A673 (cell line): ENCODE measurements at places on chromosomes 3 and 15. TPM values are rescaled to one million over a fixed set of nuclear protein-coding genes. Genes with fewer than 3 reads are reported as not detected.
A peak's percentile ranks its signal among the peaks of the same experiment; 100 is the strongest.

The ANKRD34C gene
- not detected in 2 replicates for total RNA-seq

The CLDN16 gene
- total RNA-seq, result 0.09 and 0.50 TPM in 2 replicates

The SCG3 gene
- 0.21 and 0.22 TPM in 2 replicates for total RNA-seq

The SLC2A2 gene
- not detected in 2 replicates for total RNA-seq

The MNS1 gene
- 28.7 and 29.9 TPM in 2 replicates for total RNA-seq

The GOLGA6L9 gene
- 3.8 and 5.4 TPM in 2 replicates for total RNA-seq

The MAPKBP1 gene
- total RNA-seq, result 29.3 and 30.7 TPM in 2 replicates

The GCSAM gene
- total RNA-seq, result not detected in 2 replicates

- peak overlapping the region; percentile 98 for H3K4me3 ChIP-seq
- peak overlapping the region; percentile 86 for H3K27ac ChIP-seq
- H3K36me3 ChIP-seq, result peaks cover 8% of the 10 kb centered on the region
- H3K27me3 ChIP-seq, result no peaks in the 10 kb centered on the region
Observed at GRCh38 chr15:74841891-74842373, 1.0 kb downstream of the ULK3 start.

- no peaks in the 10 kb centered on the region for H3K4me1 ChIP-seq
- no peaks in the 10 kb centered on the region for H3K36me3 ChIP-seq
- no peak for DNase-seq
- no peak overlapping the region for H3K27ac ChIP-seq
Observed at GRCh38 chr3:164879201-164879600, 199.1 kb downstream of the SI start.

DNA sequence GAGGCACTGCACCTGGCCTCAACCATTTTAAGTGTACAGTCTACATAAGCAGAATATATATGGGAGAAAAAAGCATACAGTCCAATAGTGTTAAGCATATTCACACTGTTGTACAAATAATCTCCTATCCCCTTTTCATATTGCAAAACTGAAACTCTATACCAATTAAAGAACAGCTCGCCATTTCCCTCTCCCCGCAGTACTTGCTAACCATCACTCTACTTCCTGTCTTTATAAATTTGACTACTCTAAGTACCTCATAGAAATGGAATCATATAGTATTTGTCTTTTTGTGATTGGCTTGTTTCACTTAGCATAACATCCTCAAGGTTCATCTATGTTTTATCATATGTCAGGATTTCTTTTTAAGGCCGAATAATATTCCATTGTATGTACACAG, 21.6 kb upstream of the TASOR start:
- H3K36me3 ChIP-seq, result no peaks in the 10 kb centered on the region
- no peak for DNase-seq
- no peaks in the 10 kb centered on the region for H3K4me1 ChIP-seq
- H3K4me3 ChIP-seq, result no peak overlapping the region
- H3K27ac ChIP-seq, result no peak overlapping the region
- H3K27me3 ChIP-seq, result no peaks in the 10 kb centered on the region

DNA sequence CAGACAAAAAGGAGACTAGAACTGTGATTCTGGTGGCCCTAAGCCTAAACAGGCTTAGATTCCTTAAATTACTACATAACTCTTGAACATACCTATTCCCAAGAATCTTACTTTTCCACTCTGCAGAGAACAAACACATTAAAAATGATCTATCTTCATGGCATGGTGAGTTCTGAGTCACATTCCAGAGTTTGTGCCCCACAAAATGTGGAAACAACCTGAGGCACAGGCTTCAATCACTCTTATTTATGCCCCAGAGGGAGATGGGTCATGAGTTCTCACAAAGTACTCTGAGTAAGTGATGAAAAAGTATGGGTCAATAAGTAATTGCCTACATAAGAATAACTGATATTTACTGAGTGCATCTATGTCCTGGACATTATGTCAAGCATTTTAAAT, 137.5 kb upstream of the SLC2A2 start:
- no peak overlapping the region for H3K4me3 ChIP-seq
- no peaks in the 10 kb centered on the region for H3K27me3 ChIP-seq
- H3K36me3 ChIP-seq, result no peaks in the 10 kb centered on the region
- H3K27ac ChIP-seq, result no peak overlapping the region

GRCh38 chr3:29668728-29669127, 387.9 kb downstream of the RBMS3 start:
- no peaks in the 10 kb centered on the region for H3K27me3 ChIP-seq
- DNase-seq, result no peak
- no peaks in the 10 kb centered on the region for H3K36me3 ChIP-seq
- H3K4me1 ChIP-seq, result no peaks in the 10 kb centered on the region
- no peak overlapping the region for H3K4me3 ChIP-seq
- H3K27ac ChIP-seq, result no peak overlapping the region

- DNase-seq, result no peak
- no peak overlapping the region for H3K27ac ChIP-seq
- H3K36me3 ChIP-seq, result no peaks in the 10 kb centered on the region
- H3K27me3 ChIP-seq, result peaks cover 50% of the 10 kb centered on the region
- H3K4me3 ChIP-seq, result no peak overlapping the region
- H3K4me1 ChIP-seq, result no peaks in the 10 kb centered on the region
Observed at GRCh38 chr15:80259942-80260510, 8.0 kb upstream of the CTXND1 start.

GRCh38 chr15:31503256-31503655, 176.6 kb downstream of the KLF13 start:
- H3K27ac ChIP-seq, result no peak overlapping the region
- H3K4me3 ChIP-seq, result no peak overlapping the region
- no peaks in the 10 kb centered on the region for H3K36me3 ChIP-seq
- no peaks in the 10 kb centered on the region for H3K4me1 ChIP-seq

- H3K36me3 ChIP-seq, result no peaks in the 10 kb centered on the region
- no peak overlapping the region for H3K27ac ChIP-seq
- DNase-seq, result no peak
- H3K27me3 ChIP-seq, result no peaks in the 10 kb centered on the region
- H3K4me3 ChIP-seq, result no peak overlapping the region
Observed at GRCh38 chr15:70610541-70610940, 152.8 kb downstream of the UACA start.

DNA sequence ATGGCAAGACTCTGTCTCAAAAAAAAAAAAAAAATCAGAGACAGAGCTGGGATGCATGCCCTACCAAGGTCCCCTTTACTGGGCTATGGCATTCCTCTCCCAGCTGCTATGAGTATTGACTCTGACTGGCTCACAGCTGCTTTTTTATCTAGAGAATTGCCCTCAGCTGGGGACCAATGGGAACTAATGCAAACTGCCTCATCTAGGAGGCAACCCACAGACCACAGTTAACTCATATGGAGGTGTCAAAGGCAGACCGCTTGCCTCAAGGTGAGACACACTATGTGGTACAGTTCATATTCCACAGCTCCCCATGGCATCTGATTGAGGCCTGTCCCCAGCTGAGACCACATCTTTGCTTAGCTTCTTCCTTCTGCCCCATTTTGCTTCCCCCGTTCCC, 183.5 kb upstream of the EOMES start:
- DNase-seq, result no peak
- no peaks in the 10 kb centered on the region for H3K36me3 ChIP-seq
- H3K4me1 ChIP-seq, result no peaks in the 10 kb centered on the region

DNA sequence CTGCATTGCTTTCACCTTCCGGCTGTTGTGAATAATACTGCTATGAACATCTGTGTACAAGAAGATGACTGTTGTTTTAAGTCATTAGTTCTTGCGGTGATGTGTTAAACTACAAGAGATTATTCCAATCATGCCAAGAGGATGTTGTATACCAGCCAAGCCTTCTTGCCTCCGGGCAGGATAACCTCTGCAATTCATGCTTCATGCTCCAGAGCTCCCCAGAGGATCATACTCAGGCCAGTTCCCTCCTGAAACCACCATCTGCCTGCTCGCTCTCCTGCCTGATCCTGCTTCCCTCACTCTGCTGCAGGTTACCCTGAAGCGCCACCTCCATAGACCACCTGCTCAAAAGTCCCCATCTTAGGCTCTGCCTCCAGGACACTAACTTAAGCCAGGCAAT, 187.1 kb upstream of the PROK2 start:
- H3K27ac ChIP-seq, result no peak overlapping the region
- no peak for DNase-seq
- H3K4me3 ChIP-seq, result no peak overlapping the region
- no peaks in the 10 kb centered on the region for H3K36me3 ChIP-seq
- no peaks in the 10 kb centered on the region for H3K4me1 ChIP-seq

GRCh38 chr3:9390265-9390888, 7.0 kb upstream of the SETD5 start:
- H3K4me3 ChIP-seq, result no peak overlapping the region
- no peak for DNase-seq
- peaks cover 20% of the 10 kb centered on the region for H3K4me1 ChIP-seq
- peaks cover 96% of the 10 kb centered on the region for H3K36me3 ChIP-seq
